ENCODE measurements at places on chromosomes 3 and 15.
A peak's percentile ranks its signal among the peaks of the same experiment; 100 is the strongest.

- no peaks in the 10 kb centered on the region for H3K4me1 ChIP-seq
- H3K27ac ChIP-seq: no peak overlapping the region
- no peak for DNase-seq
- H3K36me3 ChIP-seq: no peaks in the 10 kb centered on the region
- no peak overlapping the region for H3K4me3 ChIP-seq
- no peaks in the 10 kb centered on the region for H3K27me3 ChIP-seq
These were observed 243.9 kb downstream of the TBL1XR1 start for GRCh38 chr3:176953106-176954060.

GRCh38 chr15:39472621-39473297 lies 108.1 kb upstream of the THBS1 start:
- DNase-seq: no peak
- no peak overlapping the region for H3K4me3 ChIP-seq
- H3K4me1 ChIP-seq: peaks cover 8% of the 10 kb centered on the region
- H3K27me3 ChIP-seq: no peaks in the 10 kb centered on the region
- no peak overlapping the region for H3K27ac ChIP-seq

DNA sequence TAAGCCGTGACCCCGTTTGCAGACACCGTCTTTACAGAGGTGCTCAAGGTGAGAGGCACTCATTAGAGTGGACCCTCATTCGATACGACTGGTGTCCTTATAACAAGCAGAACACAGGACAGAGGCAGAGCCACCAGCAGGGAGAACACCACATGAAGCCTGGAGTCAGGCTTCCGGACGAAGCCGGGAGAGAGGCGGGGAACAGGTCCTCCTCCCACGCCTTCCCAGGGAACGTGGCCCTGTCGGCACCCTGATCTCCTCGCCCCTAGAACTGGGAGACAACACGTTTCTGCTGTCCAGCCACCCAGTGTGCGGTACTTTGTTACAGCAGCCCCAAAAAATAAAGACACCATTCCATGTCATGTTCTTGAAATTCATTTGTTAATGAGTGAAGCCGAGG lies 33.6 kb downstream of the ZDHHC19 start:
- no peak overlapping the region for H3K4me3 ChIP-seq
- H3K27ac ChIP-seq: no peak overlapping the region
- peaks cover 38% of the 10 kb centered on the region for H3K4me1 ChIP-seq
- DNase-seq: no peak

DNA sequence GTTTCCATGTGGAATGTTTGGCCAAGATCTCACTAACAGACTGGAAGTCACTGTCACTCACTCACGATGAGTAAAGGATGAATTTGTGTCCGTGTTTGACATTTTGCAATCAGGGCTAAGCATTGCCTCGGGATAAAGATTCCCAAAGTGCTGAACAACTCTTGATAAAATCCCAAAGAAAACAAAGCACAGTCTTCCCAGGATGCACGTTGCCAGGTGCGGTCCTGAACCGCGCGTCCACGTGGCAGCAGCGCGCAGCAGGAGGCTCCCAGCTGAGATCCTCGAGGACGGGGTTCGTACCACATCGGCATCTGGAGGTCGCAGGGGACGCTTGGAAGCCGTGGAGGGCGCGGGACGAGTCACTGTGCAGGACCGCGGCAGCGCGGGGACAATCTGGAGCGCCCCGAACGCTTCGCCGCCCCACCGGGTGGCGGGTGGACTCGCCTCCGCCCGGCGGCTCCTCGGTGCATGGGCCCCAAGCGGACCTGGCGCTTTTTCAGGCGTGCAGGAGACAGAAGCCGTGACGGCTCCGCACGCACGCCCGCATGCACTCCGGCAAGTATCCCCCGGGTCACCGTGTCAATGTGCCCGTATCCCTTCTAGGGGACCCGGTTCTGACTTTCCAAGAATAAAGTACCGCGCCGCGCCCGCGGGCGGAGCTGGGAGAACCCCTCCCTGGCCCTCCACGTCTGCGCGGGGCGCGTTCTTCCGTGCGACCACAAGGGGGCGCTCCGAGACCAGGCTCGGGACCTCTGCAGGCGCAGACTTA lies 17.7 kb downstream of the CPN2 start:
- H3K27me3 ChIP-seq: peaks cover 25% of the 10 kb centered on the region
- peak overlapping the region; percentile 43 for H3K4me3 ChIP-seq
- H3K4me1 ChIP-seq: peaks cover 6% of the 10 kb centered on the region
- no peaks in the 10 kb centered on the region for H3K36me3 ChIP-seq
- no peak overlapping the region for H3K27ac ChIP-seq

DNA sequence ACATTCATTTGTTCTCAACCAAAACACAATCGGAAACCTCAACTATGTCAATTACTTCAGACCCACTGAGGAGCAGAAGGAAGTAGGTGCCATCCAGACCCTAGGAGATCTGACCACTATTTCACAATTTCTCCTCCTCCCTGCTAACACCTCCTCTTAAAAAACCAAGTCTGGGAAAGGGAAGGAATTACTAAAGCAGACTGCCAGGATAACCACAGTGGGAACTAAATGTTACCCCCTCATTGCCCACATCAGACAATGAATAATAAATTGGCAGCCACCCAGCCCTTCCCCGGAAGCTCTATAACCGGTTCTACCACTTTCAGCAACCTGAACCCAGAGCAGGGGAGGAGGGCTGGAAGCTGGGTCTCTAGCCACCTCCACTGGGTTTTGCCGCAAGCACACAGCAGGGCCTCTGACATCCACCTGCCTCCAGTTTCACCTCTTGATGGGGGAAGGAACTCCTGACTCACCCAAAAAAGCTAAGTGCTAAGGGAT lies 17.6 kb downstream of the C15orf62 start:
- H3K4me1 ChIP-seq: peaks cover 25% of the 10 kb centered on the region
- no peaks in the 10 kb centered on the region for H3K27me3 ChIP-seq

DNA sequence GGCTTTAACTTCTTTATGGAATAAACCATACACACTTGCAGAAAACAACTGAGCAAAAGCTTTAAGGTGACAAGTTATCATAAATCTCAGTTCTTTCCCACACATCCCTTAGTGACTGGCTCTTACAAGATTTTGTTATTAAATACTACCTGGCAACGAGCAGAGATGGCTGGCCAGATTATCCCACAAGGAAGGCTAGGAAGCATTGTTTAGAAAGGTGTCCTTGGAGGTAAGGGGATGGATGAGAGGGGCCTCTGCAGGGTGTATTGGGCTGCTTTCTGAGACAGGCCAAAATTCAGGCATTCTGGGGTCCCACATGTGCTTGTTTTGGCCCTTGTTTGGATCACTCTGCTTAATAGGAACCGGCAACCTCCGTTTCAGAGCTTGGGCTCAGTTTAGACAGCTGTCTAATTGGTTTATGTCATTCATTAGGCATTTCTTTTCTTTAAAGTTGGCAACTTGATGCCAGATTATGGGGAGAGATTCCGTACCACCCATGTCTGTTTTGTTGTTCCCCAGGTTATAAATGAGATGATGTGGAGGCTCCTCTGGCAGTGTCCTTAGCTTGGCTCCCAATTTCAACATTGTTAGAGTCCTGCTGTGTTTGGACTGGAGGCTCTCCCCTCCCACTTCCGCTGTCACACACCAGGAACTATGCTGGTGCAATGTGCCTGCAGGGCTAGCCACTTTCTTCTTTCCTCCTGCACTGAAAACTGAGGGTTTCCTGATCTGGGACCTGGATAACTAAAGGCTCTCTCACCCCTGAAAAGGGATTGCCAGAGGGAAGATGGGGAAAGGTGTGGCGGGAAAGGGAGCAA lies 121.1 kb downstream of the TPRG1 start:
- H3K27me3 ChIP-seq: no peaks in the 10 kb centered on the region
- no peak overlapping the region for H3K4me3 ChIP-seq
- no peaks in the 10 kb centered on the region for H3K36me3 ChIP-seq
- H3K4me1 ChIP-seq: no peaks in the 10 kb centered on the region

DNA sequence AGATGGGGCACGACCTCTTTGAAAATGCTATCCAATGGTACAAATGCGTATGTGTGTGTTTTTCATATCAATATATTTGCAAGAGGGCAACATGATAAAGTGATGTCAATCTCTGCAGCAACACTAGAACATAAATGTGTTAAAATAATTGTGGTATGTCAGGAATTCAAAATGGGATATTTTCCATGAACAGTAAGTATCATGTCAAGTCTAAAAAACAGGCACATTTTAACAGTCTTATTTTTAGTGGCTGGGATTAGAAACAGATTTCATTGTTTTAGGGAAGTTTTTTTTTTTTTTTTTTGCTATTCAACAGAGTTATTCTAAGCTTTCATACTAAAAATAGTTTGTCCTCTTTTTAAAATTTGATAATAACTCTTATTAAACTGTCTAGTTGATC lies 209.8 kb downstream of the GAP43 start:
- H3K27me3 ChIP-seq: peaks cover 2% of the 10 kb centered on the region
- no peak overlapping the region for H3K27ac ChIP-seq
- no peak overlapping the region for H3K4me3 ChIP-seq
- no peaks in the 10 kb centered on the region for H3K36me3 ChIP-seq
- no peaks in the 10 kb centered on the region for H3K4me1 ChIP-seq

- H3K4me3 ChIP-seq: no peak overlapping the region
- H3K4me1 ChIP-seq: no peaks in the 10 kb centered on the region
- DNase-seq: no peak
- peaks cover 9% of the 10 kb centered on the region for H3K36me3 ChIP-seq
- no peak overlapping the region for H3K27ac ChIP-seq
- no peaks in the 10 kb centered on the region for H3K27me3 ChIP-seq
These were observed 21.2 kb downstream of the ZDHHC23 start for GRCh38 chr3:113968986-113969385.

DNA sequence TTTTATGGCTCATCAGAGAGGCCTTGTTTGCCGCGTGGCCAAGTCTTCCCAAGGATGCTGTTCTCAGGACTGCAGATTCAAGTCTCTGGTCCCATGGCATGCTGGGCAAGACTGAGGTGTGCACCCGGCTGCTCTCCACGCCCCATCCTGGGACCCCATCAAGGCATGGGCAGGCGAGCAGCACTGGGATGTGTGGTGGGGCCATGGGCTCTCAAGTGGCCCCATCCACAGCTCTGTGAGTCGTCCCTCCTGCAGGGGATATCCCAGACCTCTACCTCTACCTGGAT lies 13.1 kb upstream of the GP9 start:
- H3K27ac ChIP-seq: no peak overlapping the region
- no peak for DNase-seq
- H3K4me1 ChIP-seq: peaks cover 14% of the 10 kb centered on the region
- peaks cover 6% of the 10 kb centered on the region for H3K27me3 ChIP-seq
- H3K36me3 ChIP-seq: no peaks in the 10 kb centered on the region

DNA sequence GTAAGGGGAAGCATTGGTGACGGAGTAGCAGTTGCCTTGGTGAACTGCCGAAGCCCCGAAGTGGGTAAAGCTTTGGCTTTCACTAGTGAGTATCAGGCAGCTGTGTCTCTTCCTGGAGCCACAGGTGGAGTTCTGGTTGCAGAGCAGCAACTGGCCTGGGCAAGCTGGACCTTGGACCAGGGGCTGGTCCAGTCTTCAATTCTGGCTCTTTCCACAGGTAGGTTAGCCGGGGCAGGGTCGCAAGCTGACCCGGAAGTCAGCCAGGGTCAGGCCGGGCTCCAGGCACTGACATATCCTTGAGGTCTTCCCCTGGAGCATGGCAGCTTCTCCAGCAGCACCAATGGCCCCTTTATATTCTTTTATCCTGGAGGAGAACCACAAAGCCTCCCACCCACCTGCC lies 73.2 kb downstream of the TMEM44 start:
- no peak overlapping the region for H3K27ac ChIP-seq
- no peaks in the 10 kb centered on the region for H3K27me3 ChIP-seq
- H3K36me3 ChIP-seq: no peaks in the 10 kb centered on the region
- H3K4me1 ChIP-seq: peaks cover 4% of the 10 kb centered on the region
- H3K4me3 ChIP-seq: no peak overlapping the region

GRCh38 chr3:111747490-111747889 lies 111.6 kb upstream of the PHLDB2 start:
- no peaks in the 10 kb centered on the region for H3K27me3 ChIP-seq
- no peaks in the 10 kb centered on the region for H3K4me1 ChIP-seq
- H3K27ac ChIP-seq: no peak overlapping the region
- DNase-seq: no peak

DNA sequence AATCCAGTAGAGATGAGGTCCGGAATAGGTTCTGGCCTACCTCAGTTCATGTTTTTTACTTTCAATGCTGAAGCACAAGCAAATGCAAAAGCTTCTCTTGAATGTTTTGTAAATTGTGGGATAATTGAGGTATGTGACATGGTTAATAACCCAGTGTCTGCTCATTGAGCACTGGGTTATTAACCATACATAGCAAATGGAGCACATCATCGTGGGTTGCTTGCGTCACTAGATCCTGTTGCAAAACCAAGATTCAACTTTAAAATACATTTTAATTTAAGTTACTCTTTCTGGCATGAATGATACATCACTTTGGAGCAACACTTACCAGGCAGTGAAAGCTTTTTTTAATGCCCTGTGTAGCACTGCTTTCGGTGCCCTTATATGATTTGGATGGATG lies 165.6 kb downstream of the IGF1R start:
- H3K27me3 ChIP-seq: no peaks in the 10 kb centered on the region
- H3K36me3 ChIP-seq: no peaks in the 10 kb centered on the region
- DNase-seq: no peak
- H3K4me3 ChIP-seq: no peak overlapping the region
- no peak overlapping the region for H3K27ac ChIP-seq

DNA sequence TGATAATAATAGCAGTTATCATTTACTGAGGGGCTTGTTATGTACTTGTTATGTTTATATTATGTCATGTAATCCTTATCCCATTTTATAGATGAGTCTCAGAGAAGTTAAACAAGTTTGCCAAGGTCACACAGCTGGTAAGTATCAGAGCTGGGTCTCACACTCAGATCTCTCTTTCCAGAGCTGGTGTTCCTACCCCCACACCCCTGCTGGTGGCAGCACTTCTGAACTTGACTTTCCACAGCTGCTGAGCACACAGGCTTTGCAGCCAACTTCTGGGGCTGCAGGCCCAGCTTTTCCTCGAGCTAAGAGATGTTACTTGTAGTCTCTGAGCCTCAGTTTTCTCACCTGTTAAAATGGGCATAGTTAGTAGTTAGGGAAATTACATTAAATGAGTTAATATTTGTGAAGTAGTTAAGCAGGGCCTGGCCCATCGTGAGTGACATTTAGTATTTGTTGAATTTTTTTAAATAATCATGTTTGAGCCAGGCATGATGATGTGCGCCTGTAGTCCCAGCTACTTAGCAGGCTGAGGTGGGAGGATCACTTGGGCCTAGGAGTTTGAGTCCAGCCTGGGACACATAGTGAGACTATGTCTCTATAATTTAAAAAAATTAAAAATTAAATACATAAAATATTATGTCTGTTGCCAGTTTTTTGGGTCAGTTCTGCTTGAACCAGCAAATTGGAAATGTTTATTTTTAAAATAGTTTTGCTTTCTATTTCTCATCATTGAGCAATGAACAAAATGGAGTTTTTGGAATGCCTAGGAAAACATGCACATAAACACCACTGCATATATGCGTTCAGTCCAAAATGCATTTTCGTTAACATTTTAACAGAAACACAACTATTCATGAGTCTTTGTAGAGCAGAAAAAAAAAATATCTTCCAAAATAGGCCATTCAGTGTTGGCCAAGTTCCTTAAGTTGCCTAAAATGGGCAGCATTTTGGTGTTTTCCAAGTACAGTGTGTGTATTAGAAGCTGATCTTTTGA lies 87.3 kb downstream of the SMAD6 start:
- no peaks in the 10 kb centered on the region for H3K27me3 ChIP-seq
- no peak overlapping the region for H3K4me3 ChIP-seq
- DNase-seq: peak; percentile 55
- H3K4me1 ChIP-seq: peaks cover 7% of the 10 kb centered on the region

GRCh38 chr3:36397841-36398240 lies 17.5 kb downstream of the STAC start:
- no peaks in the 10 kb centered on the region for H3K27me3 ChIP-seq
- no peaks in the 10 kb centered on the region for H3K4me1 ChIP-seq
- no peak for DNase-seq
- no peak overlapping the region for H3K27ac ChIP-seq
- no peaks in the 10 kb centered on the region for H3K36me3 ChIP-seq

All from common myeloid progenitor, CD34-positive (primary cell).